Myocyte (in vitro differentiated cells): ENCODE measurements at places on chromosomes 1 and 21. TPM values are rescaled to one million over a fixed set of nuclear protein-coding genes. Genes with fewer than 3 reads are reported as not detected.

DNA sequence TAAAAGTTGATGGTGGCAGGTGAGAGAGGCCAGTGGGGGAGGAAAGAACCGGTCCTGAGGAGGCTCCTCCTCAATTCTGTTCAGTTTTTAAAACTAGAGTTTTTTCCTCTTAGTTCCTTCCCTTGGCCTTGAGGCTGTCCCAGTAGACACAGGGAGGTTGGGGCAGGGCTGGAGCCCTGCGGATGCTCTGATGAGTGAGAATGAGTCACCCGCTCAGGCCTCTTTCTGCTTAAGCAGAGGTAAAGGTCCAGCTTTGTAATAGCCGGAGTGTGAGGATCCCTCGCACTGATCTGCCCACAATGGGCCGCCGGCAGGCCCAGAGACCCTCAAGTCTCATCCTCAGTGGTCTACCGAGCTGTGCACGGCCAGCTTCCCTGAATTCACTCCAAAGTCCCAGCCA is 49.6 kb upstream of the IRF2BP2 start:
- peak; percentile 36 for DNase-seq

DNA sequence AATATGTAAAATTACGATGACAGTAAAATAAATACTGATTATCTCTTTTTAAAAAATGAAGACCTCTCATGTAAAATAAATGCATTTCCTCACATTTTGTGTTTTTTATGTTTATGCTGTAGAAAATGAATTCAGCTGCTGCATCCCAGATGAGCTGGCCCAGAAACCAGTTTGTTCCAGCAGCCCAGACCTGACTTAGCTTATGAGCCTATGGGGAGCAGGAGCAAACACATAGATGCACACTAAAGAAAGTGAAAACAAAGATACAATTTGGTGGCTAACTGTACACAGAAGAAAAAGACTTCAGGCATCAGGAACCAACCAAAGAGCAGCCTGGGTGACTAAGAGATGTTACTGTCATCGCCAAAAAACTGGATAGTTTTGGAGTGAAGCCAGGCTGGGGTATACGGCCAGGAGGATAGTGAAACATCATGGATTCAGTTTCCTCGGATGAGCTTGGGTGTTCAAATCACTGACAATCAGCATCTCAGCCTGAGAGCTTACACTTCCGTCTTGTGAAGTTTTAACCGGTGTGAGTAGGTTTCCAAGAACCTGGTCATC is 113.9 kb upstream of the BACE2 start:
- no peak for DNase-seq

DNA sequence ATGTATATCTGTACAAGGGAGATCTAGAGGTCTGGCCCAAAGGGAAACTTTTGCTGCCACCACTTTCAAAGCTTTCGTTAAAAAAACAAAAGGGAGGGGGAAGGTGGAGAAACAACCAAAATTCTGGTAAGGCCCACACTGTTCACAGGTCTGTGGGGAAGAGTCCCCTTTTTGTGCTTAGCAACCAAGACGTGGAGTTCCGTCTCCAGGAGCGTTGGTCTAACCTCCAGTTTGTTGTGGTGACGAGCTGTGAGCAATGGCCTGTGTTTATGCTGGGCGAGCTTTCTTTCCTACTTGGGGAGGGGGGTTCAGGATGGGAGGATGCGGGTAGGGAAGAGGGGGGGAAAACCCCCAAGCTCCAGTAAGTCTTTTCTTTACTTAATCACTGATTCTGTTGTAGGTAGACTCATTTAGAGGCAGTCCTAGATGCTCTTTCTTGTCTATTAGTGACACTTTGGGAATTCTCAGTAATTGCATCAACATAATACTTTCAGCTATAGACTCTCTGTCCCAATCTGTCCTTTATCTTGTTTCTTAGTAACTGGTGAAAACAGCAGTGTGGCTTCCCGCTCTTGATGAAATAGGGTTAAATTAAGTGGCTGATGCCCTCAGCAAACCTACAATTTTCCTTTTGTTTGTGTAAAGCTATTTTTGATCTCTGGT is 1.5 kb downstream of the HIPK1 start:
- DNase-seq: peak; percentile 46

GRCh38 chr1:180360333-180361075 is 130.4 kb downstream of the LHX4 start:
- DNase-seq: peak; percentile 56

MAP1LC3C gene
- 37.5 and 38.4 TPM in 2 replicates for total RNA-seq

GRCh38 chr1:228018961-228019721 is 12.3 kb downstream of the WNT3A start:
- DNase-seq: no peak

- peak; percentile 6 for DNase-seq
These were observed 3.7 kb upstream of the SHISAL2A start for GRCh38 chr1:52629325-52629643.

GJA5 gene
- total RNA-seq: not detected in 2 replicates

GRCh38 chr1:25895365-25895990 is 10.7 kb downstream of the STMN1 start:
- peak; percentile 93 for DNase-seq
